Adrenal gland (tissue), 19 donors: ENCODE measurements at places on chromosomes 13 and 19. TPM values are rescaled to one million over a fixed set of nuclear protein-coding genes. Genes with fewer than 3 reads are reported as not detected.

DNA sequence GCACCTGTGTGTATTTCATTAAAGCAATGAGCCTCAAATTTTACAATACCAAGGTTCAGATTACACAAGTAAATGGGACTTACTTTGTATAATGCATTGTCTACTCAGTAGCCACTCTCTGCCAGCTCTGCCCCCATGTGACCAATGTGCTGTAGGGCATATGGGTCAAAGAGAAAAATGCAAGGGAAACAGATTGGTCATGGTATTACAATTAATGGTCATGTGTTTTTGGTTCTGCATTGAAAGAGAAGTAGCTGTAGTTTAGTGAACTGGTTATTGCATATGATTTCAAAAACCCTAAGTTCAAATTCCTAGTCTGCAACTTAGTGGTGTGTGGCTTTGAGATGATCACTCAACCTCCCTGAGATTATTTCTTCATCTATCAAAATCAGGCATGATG lies 545.4 kb downstream of the SUCLA2 start:
- no peak overlapping the region for H3K4me3 ChIP-seq
- DNase-seq: no peak
- H3K27me3 ChIP-seq: no peaks in the 10 kb centered on the region
- H3K36me3 ChIP-seq: no peaks in the 10 kb centered on the region
- H3K4me1 ChIP-seq: no peaks in the 10 kb centered on the region

- DNase-seq: no peak
- no peaks in the 10 kb centered on the region for H3K27me3 ChIP-seq
- no peaks in the 10 kb centered on the region for H3K36me3 ChIP-seq
Measured at GRCh38 chr13:114031631-114032030, 57.8 kb upstream of the C13orf46 start.

Gene KCNC3
- total RNA-seq: 2.5 TPM

- no peaks in the 10 kb centered on the region for H3K4me1 ChIP-seq
- no peak overlapping the region for H3K4me3 ChIP-seq
- H3K36me3 ChIP-seq: no peaks in the 10 kb centered on the region
Measured at GRCh38 chr13:39788102-39788501, 132.6 kb downstream of the COG6 start.

GRCh38 chr13:105936816-105937215 lies 598.6 kb downstream of the EFNB2 start:
- DNase-seq: no peak
- H3K27me3 ChIP-seq: no peaks in the 10 kb centered on the region
- no peak overlapping the region for H3K4me3 ChIP-seq
- H3K36me3 ChIP-seq: no peaks in the 10 kb centered on the region
- no peak overlapping the region for H3K27ac ChIP-seq

Gene ZNF486
- total RNA-seq: 2.0 TPM

DNA sequence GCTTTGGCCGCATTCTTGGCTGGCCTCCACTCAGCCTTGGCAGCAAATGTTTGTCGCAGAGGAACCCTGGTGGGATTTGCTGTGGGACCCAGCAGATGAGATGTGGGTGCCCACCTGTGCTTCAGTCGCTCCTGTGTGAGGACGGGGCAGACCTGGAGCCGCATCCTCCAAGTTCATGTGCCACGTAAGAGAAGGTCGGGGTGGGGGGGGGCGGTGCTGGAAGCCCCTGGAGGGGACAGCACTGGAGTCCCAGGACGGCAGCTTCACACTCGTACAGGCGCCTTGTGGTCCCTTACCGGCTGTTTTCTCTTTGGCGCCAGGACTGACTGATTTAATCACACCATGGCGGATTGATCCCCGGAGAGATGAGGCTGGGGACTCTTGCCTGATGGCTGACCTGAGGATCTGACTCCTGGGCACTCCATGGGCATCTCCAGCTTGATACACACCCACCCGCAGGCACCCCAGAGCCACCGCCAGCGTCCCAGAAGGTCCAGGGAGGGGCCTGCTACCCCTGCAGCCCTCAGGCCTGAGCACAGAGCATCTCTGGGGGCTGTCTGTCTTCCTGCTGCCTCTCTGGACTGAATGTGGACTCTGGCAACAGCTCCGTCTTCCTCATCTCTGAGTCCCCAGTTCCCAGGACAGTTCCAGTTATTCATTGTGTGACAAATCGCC lies 10.0 kb upstream of the GRTP1 start:
- no peak overlapping the region for H3K4me3 ChIP-seq
- peaks cover 3% of the 10 kb centered on the region for H3K27me3 ChIP-seq
- H3K27ac ChIP-seq: no peak overlapping the region
- no peaks in the 10 kb centered on the region for H3K4me1 ChIP-seq

Gene HCN2
- total RNA-seq: 8.8 TPM

Gene RGS9BP
- 0.84 TPM for total RNA-seq

GRCh38 chr19:50564229-50565105 lies 3.8 kb downstream of the LRRC4B start:
- H3K27ac ChIP-seq: no peak overlapping the region
- H3K36me3 ChIP-seq: no peaks in the 10 kb centered on the region
- H3K4me1 ChIP-seq: no peaks in the 10 kb centered on the region
- H3K4me3 ChIP-seq: no peak overlapping the region

Gene FPR2
- 3.2 TPM for total RNA-seq

DNA sequence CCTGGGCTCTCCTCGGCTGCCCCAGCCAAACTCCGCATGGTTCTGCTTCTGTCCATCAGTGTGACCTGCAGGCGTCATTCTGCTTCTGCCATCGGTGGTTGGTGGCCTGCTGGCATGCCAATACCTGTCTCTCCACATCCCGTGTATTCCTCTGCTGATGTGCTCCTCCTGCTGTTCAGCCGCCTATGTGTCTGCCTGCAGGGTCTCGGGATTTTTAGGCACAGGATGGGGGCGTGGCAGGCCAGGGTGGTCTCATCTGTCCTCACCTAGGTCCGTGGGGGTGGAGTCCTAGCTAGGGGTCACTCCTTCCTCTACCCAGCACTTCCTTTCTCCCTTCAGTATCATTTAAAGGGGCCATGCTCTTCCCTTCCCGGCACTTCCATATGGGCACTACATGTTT lies 33.0 kb upstream of the SGCG start:
- H3K27me3 ChIP-seq: no peaks in the 10 kb centered on the region
- no peak for DNase-seq
- no peak overlapping the region for H3K4me3 ChIP-seq
- H3K27ac ChIP-seq: no peak overlapping the region

DNA sequence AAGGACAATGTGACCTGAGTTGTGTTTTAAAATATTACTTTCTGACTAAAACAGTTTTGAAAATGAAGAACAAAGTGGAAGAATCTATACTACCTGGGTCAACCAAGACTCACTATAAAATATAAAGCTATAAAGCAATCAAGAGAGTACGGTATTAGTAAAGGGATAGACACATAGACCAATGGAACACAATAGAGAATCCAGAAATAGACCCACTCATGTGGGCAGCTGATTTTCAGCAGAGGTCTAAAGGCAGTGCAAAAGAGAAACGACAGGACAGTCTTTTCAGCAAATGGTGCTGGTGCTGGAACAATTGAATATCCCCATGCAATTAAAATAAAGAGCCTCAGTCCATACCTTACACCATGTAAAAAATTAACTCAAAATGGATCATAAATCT lies 224.7 kb downstream of the RGCC start:
- H3K27ac ChIP-seq: no peak overlapping the region
- H3K27me3 ChIP-seq: no peaks in the 10 kb centered on the region
- no peak for DNase-seq
- H3K36me3 ChIP-seq: peaks cover 4% of the 10 kb centered on the region

GRCh38 chr19:6412447-6413091 lies 12.0 kb downstream of the KHSRP start:
- no peak for DNase-seq
- H3K36me3 ChIP-seq: peaks cover 36% of the 10 kb centered on the region
- H3K4me3 ChIP-seq: no peak overlapping the region
